CD14-positive monocyte (primary cell): ENCODE measurements at places on chromosomes 7 and 10. TPM values are rescaled to one million over a fixed set of nuclear protein-coding genes. Genes with fewer than 3 reads are reported as not detected.

The HOXA13 gene
- not detected for polyA plus RNA-seq

The STEAP1B gene
- 0.16 TPM for polyA plus RNA-seq

DNA sequence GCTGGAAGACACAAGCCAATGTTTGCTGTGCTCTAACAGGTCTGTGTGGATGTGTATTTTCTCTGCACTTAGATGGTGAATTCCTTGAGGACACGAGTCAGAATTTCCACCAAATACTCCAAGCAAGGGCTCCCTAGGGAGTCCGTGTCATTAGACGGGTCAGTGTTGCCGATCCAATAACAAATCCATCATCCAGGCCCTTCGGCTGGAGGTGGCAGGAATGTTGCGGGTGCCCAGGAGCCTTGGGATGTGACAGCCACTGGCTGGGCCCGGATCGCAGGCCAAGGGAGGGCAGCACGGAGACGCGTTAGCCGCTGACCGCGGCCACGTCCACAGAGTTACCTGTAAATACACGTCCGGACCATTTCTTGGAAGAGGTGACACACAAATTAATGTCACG, 186.8 kb downstream of the WDR37 start:
- no peak for DNase-seq

DNA sequence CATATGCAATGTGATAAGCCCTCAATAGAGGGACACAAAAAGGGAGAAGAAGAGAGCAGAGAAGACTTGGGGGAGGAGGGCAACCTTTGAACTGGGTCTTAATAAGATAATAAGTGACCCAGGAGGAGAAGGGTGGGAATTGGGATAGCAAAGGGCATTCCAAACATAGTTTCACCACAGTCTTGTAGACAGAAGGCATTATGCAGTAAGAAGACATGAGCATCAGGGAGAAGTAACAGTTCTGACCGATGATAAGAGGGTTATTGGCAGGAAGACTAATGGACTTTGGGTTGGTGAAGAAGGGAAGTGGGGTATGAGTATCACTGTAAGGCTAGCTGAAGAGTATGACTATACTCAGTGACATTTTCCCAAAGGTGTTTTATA, 63.6 kb downstream of the TES start:
- no peak for DNase-seq
